ENCODE measurements at places on chromosomes 3 and 15.
A peak's percentile ranks its signal among the peaks of the same experiment; 100 is the strongest.

GRCh38 chr3:32780071-32780734, 37.6 kb upstream of the TRIM71 start:
- no peak for DNase-seq

DNA sequence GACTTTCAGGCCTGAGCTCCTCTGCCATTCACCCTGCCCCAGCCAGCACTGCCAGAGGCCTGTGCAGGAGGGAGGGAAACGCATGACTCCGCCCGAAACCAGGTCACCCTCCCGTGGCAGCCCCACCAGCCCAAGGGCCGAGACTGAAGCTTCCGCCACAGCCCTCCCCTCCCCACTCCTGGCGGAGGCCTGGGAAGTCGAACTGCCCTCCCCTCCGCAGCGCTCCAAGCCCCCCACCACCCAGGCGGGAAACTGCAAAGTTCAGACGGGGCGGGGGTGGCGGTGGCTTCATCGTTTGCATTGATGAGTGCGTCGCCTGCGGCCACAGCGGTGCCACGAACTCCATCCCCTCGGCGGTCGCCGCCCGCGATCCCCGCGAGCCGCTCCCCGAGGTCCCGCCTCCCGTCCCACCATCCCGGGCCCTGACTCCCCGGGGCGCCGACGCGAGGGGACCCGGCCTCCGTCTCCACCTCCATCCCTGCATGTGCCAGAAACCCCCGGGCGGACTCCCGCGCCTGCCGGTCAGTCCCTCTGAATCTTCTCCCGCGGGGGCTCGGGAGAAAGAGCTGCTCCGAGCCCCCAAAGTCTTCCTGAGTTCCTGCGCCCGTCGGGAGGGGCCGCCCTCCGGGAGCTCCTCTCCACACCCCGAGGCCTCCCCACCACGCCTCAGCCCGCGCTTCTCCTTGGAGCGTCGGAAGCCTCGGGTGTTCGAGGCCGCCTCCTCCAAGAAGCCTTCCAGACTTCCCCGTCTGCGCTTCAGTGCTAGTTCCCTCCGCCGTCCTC, 698 bp downstream of the MELTF start:
- no peak for DNase-seq

- no peak for DNase-seq
Measured at GRCh38 chr3:99921986-99922385, 104.3 kb downstream of the CMSS1 start.

- DNase-seq = no peak
Measured at GRCh38 chr15:57411945-57412768, 35.9 kb downstream of the CGNL1 start.

GRCh38 chr15:37034835-37035748, 65.3 kb downstream of the MEIS2 start:
- no peak for DNase-seq

- no peak for DNase-seq
Measured at GRCh38 chr3:72655131-72655551, 193.1 kb downstream of the SHQ1 start.

- DNase-seq = no peak
Measured at GRCh38 chr3:114730397-114730796, 416.7 kb downstream of the ZBTB20 start.

- no peak for DNase-seq
Measured at GRCh38 chr3:177842302-177842701, 645.0 kb upstream of the TBL1XR1 start.

GRCh38 chr3:112366522-112366921, 33.6 kb downstream of the CD200 start:
- no peak for DNase-seq

GRCh38 chr15:32880642-32881041, 162.8 kb downstream of the GREM1 start:
- no peak for DNase-seq

DNA sequence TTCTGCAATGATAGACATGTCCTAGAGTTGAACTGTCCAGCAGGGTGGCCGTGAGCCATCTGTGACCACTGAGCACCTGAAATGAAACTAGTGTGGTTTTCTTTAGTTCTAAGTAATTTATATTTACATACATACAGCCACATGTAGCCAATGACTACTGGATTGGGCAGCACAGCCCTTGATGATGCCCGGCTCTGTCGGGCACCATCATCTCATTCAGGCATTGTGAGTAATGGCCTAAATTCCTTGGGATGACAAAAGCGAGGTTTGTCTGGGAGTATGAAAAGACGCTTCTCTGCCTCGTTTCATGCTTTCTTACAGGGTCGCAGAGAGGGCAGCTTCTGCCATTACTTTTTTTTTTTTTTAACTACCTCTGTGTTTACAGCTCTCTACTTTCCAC, 251.9 kb upstream of the HES1 start:
- no peak for DNase-seq

- DNase-seq = no peak
Measured at GRCh38 chr3:39752751-39753150, 56.7 kb upstream of the MYRIP start.

DNA sequence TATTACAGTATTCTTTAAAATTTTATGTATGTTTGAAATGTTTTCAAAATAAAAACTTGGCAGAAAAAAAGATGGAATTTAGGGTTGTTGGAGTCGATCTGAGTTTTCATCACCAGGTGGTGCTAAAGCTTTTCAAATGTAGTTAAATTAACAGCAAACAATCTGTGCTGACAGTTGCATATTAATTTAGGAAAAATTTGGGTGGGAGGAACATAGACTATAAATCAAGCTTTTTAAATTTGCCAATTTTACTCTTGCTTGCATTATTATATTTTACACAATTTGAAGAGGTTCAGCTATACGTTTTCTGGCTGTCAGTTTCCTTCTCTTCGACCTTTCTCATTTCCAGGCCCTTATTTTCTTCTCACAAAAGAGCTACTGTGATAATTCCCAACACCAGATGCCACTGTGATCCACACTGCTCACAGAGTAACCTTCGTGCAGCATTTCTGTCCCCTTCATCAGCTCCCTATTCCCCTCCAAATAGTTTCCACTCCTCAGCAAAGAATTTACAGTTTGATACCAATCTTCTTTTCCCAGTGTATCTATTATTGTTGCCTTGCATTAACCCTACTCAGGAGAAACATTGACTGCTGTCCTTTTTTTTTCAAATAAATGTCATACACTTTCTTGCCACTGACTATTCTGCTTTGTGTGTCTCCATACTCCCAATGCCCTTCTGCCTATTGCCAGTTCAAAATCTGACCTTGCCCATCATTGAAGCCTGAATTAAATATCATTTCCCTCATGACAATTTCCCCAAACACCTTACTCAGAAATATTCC, 53.4 kb upstream of the EIF5A2 start:
- peak; percentile 28 for DNase-seq

DNA sequence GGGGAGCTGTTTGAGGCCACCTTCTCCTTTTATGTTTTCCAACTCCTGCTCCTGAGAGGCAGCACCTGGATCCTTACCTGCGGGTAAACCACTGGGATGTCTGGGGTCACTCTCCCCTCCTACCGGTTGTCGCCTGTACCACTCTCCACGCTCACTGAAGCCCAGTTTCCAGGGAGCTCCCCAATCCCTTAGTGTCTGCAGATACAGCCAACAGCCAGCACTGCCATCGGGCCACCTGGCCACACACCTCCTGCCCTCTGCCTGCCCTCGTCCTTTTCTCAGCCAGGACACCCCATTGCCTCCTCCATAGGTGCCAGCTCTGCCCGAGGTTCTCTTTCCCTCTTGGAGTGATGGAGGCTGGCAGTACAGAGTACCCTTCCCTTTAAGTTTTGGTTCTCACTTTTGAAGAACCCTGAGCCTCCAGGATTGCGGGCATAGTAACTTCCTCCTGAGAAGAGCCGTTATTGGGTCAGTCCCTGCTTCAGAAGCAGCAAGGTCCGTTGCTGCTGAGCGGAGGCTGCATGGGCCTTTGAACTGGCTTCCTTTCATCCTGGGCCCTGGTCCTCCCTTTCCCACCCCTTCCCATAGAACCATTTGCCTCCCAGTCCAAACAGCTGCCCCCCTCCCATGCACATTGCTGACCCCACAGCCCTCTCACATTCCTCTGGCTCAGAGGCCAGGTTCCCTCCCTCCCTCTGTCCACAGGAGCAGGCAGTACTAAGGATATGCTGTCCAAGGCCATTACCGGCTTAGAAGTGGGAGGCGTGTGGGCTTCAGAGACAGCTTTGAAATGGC, 30.9 kb downstream of the ARNT2 start:
- DNase-seq = no peak

- DNase-seq = no peak
Measured at GRCh38 chr15:99957642-99958013, 224.4 kb upstream of the LYSMD4 start.

DNA sequence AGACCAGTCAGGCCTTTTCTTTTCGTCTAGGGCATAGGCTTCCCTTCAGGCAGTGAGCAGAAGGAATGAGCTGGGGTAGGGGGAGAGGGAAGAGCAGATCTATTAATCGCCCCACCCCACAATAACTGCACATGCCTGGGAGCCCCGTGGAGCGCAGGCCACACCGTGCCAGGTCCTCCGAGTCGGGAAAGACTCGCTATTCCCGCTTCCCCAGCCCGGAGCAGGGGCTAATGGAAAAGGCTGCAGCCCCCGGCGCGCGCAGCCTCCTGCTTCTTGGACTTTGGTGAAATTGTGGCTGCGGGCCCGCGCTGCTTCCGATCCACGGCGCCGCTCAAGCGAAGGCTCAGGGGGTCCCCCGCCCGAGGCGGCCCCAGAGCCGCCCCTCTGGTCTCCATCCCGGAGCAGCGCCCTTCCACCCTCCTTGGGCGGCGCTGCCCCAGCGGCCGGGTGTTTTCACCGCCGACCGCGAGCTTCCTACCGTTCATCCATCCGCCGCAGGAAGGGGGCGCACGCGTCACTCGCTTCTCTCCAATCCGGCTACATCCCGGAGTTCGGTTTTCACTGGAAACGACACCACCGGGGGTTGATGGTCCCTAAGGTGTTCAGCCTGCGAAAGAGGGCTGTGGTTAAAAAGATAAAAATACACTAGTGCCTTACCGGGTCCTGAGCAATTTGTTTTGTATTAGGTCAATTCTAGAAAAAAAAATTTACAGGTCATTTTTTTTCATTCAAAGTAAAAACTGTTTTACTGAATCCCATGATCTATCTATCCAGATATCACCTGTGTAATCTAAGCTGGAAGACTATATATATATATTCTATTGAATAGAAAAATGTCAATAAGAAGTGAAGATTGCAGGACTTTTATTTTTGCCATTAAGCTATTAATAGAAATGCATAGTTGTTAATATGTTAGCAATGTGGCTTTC, 4.4 kb upstream of the SYNM start:
- DNase-seq = peak; percentile 30

- DNase-seq = peak; percentile 56
Measured at GRCh38 chr3:171526869-171527268, 66.7 kb upstream of the TNIK start.

DNA sequence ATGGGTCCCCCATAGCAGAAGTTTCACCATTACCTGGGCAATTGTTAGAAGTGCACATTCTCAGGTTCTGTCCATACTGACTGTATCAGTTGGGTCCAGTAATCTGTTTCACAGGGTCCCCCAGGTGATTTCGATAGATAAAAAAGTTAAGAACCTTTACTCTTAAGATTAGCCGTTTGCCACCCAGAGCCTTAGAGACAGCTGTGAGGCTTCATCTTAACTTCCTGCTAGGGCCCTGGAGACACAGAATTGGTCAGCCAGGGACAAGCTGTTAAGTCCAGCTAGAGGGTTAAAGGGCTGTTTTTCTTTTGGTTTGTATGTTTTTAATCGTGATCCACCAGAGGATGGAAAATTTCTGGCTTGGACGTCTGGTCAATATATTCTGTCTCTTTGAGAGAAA, 6.7 kb downstream of the FAM162A start:
- no peak for DNase-seq

GRCh38 chr15:45549541-45550220, 27.1 kb upstream of the SLC30A4 start:
- no peak for DNase-seq

GRCh38 chr3:19881036-19881435, 53.0 kb downstream of the EFHB start:
- DNase-seq = no peak

DNA sequence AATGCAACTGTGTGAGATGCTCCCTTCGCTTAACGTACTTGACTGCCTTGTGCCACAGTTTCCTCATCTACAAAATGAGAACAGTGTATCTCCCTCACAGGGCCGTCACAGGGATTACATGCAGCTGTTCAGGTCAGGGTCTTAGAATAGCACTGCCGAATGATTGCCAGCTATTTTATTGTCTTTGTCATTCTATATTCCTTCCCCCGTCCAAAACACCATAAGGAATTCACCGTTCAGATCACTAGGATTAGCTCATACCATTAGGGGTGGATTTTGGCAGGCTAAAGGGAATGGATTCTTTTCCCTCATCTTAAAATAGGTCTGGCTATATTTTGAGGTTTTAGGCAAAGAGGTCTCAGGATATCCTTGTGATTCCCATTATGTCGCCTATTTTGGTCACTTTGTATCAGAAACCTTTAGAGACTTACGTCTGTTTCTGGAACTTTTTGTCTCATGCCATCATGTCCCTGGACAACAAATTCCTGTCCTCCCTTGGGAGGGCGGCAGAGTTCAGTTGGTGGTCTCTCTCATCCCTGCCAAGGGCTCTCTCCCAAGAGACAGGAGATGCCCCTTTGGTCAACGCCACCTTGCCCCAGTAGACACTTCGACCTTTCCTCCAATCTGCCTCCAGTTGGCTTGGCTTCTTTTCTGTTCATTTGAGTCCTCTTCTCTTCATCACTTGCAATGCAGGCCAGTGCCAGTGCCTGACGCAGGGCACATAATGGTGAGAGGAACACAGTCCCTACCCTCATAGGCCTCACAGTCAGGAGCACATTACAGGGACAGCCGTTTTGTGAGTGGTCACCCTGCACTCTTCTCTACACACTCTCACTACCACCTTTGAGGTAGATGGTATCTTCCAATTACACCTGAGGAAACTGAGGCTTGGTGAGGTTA, 171.6 kb upstream of the BHLHE40 start:
- no peak for DNase-seq

- no peak for DNase-seq
Measured at GRCh38 chr3:77207753-77208152, 167.9 kb downstream of the ROBO2 start.

- DNase-seq = no peak
Measured at GRCh38 chr3:61524933-61525332, 36.4 kb upstream of the PTPRG start.

DNA sequence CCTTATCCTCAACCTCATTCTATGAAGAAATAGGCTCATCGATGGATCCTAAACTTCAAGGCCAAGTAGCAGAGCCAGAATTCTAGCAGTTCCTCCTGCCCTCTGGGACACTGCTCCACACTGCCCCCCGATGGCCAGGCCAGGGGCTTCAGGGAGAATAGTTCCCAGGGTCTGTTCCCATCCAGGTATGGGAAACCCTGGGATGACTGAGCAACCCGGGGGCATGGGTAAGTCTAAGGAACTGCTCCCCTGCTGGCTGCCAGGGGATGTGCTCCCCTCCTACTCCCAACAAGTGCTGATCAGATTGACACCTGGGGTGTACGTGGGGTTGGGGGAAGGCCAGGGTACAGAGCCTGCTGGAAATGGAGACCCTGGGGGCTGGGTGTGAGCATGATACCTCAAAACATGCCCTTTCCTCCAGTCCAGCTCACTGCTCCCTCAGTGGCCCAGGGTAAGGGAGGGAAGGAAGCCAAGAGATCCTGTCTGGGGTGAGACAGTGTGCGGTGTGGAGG, 7.6 kb downstream of the ULK3 start:
- no peak for DNase-seq

Data from fibroblast of the conjunctiva (primary cell).